WTC11 (cell line): ENCODE measurements at places on chromosomes 11 and 22.

DNA sequence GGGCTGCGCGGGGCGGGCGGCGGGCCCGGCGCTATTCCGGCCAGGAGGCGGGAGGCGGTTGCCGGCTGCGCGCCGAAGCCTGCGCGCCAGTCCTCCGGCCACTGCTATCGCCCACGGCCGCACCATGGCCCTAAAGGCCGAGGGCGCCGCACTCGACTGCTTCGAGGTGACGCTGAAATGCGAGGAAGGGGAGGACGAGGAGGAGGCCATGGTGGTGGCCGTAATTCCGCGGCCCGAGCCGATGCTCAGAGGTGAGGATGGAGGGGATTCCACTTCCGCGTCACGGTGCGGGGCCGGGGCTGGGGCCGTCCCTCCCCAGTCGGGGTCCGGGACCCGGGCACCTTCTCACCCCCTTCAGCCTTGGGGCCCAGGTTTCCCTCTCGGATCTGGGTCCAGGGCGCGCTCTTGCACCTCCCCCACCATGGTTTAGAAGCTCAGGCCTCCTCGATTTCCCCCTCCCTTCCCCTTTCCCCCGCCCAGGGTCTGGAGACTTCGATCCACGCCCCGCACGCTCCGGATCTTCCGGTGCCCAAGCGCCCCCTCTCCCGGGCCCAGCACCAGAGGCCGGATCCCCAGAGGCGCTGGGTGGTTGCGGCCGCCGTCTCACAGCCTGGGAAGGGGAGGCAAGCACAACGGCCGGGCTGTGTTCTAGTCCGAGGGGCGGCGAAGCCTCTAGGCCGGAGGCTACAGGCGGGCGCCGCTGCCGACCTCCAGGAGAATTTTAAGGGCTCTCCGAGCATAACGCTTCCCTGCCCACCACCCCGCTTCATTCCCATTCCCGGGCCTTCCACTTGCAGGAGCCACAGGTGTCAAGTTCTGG, 517 bp downstream of the SPINDOC start:
- DNase-seq, result peak; percentile 54

- no peak for DNase-seq
These were observed 528.4 kb downstream of the METTL15 start for GRCh38 chr11:28636566-28636965.

GRCh38 chr11:68412593-68413475, 47.7 kb upstream of the PPP6R3 start:
- no peak for DNase-seq

GRCh38 chr22:30979932-30980331, 10.9 kb downstream of the TUG1 start:
- DNase-seq, result no peak

DNA sequence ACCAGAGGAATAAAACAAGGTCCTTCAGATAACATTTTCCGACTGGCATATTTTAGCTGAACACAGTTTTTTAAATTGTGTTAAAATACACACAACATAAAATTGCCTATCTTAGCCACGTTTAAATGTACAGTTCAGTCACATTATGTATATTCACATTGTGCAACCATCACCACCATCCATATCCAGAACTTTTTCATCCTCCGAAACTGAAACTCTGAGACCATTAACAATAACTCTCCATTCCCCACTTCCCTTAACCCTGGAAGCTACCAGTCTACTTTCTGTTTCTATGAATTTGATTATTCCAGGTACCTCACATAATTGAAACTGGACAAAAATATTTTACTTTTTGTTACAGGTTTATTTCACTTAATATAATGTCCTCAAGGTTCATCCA, 213.3 kb downstream of the ETS1 start:
- DNase-seq, result no peak

GRCh38 chr11:11071486-11071885, 213.6 kb upstream of the ZBED5 start:
- DNase-seq, result no peak

- DNase-seq, result no peak
These were observed 78.8 kb upstream of the NECTIN1 start for GRCh38 chr11:119807841-119808240.

DNA sequence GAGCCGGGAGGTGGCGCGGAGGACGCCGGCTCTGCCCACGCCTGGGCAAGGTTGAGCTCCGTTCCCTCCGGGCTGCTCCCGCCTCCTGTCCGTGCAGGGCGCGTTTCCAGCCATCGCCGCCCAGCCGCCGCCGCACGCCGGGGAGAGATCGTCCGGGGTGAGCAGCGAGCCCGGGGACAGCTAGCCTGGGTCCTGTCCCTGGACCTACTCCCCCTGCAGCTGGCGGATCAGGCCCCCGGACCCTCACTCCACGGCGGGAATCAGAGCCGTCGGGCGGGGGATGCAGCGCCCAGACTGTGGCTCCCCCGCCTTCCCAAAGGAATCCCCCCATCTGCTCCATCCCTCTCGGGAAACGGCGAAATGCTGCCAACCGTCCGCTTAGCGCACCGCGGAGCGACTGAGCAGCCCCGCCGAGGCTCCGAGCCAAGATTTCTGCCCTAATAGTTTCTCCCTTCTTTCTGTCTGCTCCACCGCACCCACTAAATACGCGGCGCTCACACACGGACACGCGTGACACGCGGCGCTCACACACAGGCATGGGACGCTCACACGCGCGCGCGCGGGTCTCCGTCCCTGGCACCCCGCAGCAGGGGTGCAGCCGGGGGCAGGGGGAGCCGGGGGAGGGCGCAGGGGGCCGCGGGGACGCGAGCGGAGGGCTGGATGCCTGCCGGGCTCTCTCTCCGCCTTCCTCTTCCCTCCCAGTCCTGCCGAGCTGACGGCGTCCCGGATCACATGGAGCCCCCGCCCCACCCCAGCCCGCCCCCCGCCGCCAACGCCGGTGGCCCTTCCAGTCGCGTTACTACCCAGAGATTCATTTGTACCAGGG, at the start of gene KCNJ5:
TSS of gene KCNJ5 (plus strand) at position 814 of the 826 bp plus-strand sequence. CDS start 19,918 bp downstream, outside the sequence.
- peak; percentile 56 for DNase-seq

DNA sequence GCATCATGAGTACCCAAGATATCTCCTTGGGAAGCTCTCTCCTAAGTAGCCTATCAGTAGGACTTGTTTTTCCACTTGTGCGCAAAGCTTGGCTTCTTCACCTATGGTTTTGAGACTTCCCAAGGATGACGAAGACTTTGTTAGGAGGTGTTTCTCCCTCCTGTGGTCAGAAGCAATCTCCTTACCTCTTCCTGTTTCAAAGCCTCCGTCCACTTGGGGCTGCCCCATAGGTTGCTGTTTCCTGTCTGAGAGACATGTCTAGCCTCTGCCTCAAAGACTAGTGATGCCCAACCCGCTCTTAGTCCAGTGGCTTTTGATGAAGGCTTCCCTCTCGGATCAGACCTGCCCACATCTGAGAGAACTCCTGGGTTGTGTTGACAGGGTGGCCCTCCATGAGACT, 92.9 kb downstream of the TRAF6 start:
- no peak for DNase-seq

GRCh38 chr11:10021563-10021962, 272.5 kb downstream of the SBF2 start:
- DNase-seq, result no peak

- no peak for DNase-seq
These were observed 11.4 kb downstream of the TTLL8 start for GRCh38 chr22:50046481-50047245.

DNA sequence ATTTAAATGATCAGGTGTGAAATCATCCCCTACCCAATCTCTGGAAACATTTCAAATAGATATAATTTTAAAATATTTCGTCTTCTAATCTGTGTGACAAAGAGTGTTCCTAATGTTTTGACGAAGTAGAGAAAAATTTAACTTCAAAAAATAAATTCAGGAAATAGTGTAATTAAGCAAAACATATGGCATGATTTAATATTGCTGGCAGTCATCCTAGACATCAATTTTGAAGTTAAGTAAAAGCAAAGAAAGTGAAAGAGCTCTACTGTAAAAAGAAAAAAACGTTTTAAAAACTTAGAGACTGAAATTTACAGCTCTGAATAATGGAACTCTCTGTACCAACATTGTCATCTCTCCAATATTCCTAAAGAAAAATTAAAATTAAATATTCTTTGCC, 1062.3 kb downstream of the LRRC4C start:
- no peak for DNase-seq

DNA sequence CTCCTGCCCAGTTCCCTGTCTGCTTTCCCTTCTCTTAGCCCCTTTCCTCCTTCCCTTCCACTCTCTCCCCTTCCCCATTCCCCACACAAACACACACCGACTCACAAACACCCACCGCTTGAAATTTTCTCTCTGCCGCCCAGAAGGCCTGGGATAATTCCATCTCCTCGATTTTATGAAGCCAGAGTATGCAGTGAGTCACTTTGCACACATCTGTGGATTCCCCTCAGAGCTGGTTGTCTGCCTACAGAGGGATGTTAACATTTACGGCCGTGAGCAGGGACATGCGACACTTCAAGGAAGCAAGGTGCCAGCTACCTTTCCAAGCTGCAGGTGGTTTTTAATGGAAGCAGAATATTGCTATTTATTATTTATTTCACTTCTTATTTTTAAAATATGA, 332.0 kb downstream of the TENM4 start:
- no peak for DNase-seq

DNA sequence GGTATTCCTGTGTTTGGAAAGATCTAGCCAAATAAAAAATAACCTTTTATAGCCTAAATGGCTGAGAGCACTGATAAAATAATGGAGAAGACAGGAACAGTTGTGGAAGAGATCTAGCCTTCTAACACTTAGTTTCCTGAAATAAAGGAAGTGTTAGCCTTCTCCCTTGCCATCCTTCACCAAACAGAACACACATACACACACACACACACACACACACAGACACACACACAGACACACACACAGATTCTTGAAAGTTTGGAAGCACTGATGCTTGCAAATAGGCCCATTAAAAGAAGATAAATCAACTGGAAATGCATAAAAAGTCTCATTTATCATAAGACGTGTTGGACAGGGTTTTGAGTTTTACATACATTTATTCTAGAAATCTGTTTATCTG, 37.5 kb downstream of the KIRREL3 start:
- DNase-seq, result no peak

DNA sequence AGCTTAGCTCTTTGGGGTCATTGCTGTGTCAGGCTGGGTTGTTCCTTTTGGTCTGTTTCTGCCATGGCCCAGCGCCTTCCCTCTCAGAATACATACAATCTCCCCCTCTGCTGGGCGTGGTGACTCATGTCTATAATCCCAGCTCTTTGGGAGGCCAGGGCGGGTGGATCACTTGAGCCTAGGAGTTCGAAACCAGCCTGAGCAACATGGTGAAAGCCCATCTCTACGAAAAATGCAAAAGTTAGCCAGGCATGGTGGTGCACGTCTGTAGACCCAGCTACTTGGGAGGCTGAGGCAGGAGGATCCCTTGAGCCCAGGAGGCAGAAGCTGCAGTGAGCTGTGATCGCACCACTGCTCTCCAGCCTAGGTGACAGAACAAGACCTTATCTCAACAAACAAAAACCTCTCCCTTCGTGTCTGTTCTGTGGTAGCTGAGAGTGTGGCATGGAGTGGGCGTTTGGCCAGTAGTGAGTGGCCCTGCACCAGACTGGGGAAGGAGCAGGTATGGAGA, 46.7 kb upstream of the RAB1B start:
- DNase-seq, result no peak
